ENCODE measurements at places on chromosomes 5 and 9.

GRCh38 chr5:61534481-61535267 lies 202.6 kb downstream of the ZSWIM6 start:
- no peak for DNase-seq

DNA sequence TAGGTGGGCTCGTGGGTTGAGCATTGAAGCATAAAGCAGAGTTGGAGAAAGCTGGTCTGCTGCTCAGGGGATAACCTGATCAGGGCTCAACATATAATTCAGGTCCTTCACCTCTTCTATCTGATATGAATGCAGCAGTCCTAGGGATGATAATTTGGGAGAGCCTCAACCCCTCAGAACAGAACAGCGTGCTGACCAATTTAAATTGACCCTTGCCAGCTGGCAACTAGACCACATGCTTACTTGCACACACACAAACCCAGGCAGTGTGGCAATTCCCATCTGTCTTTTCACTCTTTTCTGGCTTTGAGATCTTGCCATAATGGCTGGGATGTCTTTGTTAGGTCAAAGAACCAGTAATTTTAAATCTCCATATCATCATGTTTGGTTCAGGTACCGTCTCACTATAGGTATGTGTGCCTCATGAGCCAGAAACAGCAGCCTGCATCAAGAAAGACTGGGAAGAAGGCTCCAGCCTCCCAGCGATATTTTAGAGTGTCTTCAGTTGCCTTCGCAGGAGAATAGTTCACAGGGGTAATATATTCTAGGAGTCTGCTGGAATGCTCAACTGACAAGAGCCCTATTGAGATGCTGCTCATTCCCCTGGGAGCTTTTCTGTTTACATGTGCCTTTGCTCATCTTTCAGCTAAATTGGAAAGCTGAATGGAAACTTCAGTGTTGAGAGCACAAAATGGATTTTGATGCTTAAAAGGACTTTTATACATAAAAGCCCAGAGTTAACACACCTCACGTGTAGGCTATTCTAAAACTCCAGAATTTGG lies 497.6 kb downstream of the RASEF start:
- DNase-seq: no peak

DNA sequence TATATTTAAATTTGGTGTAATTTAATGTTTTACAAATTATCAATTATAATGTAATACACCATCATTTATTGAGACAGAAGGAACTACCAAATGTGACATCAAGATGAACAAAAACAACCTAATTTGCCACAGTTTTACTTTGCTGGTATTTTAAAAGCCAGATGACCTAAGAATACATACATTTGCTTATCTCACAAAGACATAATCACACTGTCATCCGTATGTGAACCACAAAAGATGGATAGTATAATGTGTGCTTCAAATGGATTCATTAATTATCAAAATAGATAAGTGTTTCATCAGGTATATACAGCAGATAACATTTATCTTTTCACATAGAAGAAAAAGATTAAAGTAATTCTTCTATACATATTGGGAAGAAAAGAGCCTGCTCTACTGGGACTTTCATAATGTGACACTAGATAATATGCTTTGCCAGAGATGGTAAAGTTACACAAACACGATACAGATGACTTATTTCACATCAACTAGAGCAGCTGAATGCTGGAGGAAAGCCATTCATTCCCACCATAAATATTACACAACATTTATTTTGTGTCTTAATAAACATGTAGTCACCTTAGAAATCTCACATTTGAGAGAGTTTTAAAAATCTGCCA lies 278.5 kb downstream of the ISL1 start:
- no peak for DNase-seq

GRCh38 chr5:84281383-84281782 lies 103.3 kb downstream of the EDIL3 start:
- no peak for DNase-seq

GRCh38 chr9:18564018-18564880 lies 90.3 kb downstream of the ADAMTSL1 start:
- no peak for DNase-seq
